Skin of body (tissue), 3 donors: ENCODE measurements at places on chromosomes 16 and 17. TPM values are rescaled to one million over a fixed set of nuclear protein-coding genes. Genes with fewer than 3 reads are reported as not detected.

- no peak for DNase-seq
These were observed 106.2 kb downstream of the CDK5R1 start for GRCh38 chr17:32593003-32593402.

CHST6 gene
- total RNA-seq, result 0.69 TPM

ALDH3A1 gene
- total RNA-seq, result 2.0 TPM

PCGF2 gene
- 5.5 TPM for total RNA-seq

GRAP gene
- 2.2 TPM for total RNA-seq
